ENCODE measurements at places on chromosomes 1 and 21.

DNA sequence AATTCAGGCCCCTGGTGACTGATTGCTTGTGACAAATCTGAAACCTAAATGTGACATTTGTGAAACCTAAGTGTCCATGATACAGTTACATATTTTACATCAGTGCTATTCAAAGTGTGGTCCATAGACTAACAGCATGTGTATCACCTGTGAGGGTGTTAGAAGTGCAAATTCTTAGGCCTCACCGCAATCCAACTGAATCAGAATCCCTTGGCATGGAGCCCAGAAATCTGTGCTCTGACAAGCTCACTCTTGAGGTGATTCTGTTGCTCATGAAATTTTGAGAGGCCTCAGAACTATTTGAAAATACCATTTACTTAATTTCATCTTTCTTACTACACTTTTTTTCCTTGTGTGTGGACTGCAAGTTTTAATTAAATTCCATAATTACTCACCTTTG is 587.9 kb downstream of the ADGRL2 start:
- peak; percentile 46 for DNase-seq

- no peak for DNase-seq
Observed at GRCh38 chr1:41905093-41905675, 13.5 kb downstream of the HIVEP3 start.

- no peak for DNase-seq
Observed at GRCh38 chr1:198647055-198647454, 8.2 kb downstream of the PTPRC start.

DNA sequence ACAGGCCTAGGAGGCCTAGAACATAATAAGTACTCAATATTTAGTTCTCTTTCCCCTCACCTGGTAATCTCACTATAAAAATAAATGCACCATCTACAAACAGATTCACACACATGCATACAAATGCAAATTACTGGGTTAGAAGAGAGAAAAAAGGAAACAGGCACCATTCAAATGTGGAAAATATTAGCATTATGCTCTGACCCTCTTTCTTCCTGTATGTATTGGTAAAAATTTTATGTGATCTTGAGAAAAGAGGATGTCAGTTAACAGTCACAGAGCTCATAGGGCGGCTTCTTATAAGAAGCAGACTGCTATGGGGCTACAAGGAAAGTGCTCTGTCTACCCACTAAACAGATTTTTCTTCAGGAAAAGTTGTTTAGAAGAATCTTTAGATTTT is 565.4 kb downstream of the LMO4 start:
- no peak for DNase-seq

DNA sequence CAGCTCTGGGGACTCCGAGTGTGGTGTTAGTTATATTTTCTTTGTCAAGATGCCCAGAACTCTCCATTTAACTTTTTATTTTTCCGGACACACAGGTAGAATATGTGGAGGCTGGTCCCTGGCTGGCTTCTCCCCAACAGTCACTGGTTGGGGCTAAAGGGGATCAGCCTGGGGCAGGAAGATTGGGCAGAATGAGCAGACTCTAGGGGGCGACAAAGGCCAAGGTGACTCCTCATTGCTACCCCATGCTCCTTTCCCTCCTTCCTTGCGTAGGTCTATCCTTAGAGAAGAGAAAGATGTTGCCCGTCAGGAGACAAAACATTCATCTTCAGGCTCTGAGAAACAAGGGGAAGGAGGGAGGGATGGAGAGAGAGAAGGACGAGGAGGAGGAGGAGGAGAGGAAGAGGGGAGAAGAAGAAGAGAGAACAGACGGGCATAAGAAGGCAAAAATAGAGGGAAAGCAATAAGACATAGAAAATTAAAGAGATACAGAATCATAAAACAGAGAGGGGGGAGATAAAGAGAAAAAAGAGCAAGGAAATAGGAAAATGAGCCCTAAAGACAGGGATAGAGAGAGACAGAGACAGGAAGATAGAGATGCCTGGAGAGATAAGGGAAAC is 89.9 kb downstream of the FOXD2 start:
- no peak for DNase-seq

- no peak for DNase-seq
Observed at GRCh38 chr1:21099034-21099868, 77.4 kb downstream of the EIF4G3 start.

Measured in non-pigmented ciliary epithelial cell (primary cell).